ENCODE measurements at places on chromosomes 12 and 14.

GRCh38 chr12:92417373-92417772 is 271.7 kb upstream of the BTG1 start:
- DNase-seq = no peak

GRCh38 chr14:93954900-93955849 is 21.2 kb downstream of the ASB2 start:
- DNase-seq = no peak

DNA sequence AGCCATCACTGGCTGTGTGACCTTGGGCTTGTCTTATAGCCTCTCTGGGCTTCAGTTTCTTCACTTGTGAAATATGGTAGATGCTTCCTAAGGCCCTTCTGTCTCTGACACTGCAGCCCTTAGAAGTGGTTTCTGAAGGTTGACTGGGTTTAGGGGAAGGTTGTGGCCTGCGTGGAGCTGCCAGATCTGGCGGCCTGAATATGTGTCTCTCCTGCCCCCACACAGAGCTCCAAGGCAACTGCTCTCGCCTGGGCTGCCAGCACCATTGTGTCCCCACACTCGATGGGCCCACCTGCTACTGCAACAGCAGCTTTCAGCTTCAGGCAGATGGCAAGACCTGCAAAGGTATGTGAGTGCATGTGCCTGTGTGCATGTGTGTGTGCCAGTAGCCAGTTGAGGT is 4.0 kb downstream of the LRP1-AS start:
- DNase-seq = no peak

DNA sequence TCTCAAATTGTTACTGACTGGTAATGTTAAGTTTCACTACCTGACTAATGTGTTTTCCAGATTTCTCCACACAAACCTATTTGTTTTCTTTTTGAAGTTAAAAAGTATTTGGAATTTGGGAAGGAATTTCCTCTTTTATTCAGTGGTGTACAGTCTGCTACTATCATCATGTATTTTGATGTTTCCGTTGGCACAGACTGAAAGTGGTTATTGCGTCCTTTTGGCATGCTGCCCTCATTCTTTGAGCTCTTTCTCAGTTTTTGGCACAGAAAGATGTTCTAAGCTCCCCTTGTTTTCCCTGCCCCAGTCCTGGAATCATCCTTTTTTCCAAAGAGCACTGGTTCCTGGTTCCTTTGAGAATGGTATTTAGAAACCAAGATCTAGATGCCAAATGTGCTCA is 31.4 kb upstream of the RTRAF start:
- no peak for DNase-seq

DNA sequence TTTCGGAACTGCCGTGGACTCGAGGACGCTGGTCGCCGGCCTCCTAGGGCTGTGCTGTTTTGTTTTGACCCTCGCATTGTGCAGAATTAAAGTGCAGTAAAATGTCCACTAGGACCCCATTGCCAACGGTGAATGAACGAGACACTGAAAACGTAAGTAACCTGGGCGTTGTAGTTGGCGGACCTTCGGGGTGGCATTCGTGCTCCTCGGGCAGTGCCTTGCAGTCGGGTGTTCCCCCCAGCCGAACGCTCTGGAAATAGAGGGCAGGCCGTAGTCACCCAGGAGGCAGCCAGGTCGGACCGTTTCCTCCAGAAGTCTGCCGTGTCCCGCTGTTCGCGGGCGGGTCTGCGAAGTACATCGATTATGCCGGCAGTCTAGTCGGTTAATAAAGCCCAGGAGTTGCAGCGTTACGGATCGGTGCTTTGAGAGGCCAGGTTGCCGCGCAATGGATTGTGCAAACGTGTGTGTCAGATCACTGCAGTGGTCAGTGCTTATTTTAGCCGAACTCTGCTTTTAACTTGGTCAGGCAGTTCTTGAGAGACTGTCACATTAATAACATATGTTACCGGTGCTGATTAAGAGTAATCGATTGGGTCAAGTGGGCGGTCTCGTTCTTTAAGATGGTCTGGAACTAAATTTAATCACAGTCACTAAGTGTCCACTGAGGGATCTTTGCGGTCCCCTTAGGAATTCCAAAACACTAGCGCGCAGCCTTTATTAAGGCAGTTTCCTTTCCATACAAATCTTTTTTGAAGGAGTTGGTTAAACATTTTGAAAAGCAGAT is 906 bp downstream of the MARK3 start:
- DNase-seq = no peak

- no peak for DNase-seq
These were observed 88.4 kb downstream of the C12orf75 start for GRCh38 chr12:105418821-105419291.

DNA sequence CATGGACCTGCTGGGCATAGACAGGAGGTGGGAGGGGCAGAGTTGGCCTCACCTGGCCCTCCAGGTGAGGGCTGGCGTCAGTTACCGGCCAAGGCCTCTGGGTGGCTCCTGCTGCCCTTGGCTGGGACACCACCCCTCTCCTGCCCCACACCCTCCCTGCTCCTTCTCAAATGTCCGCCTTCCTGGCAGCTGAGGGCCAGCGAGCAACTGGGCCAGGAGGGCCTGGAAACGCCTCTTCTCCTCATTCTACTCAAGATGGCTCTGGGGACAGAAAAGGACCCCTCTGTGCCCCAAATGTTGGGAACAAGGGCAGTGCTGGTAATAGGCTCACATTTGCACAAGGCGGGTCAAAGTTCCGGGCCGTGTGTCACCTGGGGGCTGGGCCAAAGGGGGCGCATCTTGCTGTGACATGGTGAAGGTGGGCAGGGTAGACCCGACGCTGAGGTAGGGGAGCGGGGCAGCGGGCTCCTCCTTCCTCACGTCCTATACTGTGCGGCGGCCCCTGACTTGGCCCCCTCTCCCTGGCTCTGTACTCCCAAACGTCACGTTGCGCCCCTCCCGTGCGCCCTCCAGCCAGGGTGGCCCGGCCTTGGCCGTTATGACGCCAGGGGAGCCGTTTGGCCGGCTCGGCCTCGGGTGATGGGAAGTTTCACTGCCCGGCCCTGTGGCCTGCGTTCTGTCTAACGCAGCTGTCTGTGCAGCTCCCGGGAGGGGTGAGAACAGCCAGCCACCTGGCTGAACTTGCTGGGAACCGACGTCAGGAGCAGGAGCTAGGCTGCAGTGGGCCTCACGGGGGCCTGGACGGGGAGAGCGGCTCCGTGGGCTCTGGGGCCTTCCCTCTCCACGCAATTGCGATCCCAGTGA is 18.0 kb upstream of the DLK1 start:
- no peak for DNase-seq

DNA sequence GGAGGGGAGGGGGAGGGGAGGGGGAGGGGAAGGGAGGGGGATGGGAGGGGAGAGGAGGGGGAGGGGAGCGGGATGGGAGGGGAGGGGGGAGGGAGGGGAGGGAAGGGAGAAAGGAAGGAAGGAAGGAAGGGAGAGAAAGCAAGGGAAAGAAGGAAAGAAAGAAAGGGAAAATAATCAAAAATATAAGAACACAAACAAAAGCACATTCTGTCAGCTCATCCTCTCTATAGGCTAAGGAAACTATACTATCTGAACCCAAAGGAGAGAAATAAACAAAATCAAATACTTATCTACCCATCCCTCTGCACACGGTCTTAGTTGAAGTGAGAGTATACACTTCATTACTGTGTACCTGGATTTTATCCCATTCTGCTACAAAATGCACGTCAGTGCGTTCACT is 26.9 kb downstream of the MANSC1 start:
- DNase-seq = no peak

GRCh38 chr14:51079085-51079484 is 15.8 kb downstream of the TRIM9 start:
- DNase-seq = no peak

DNA sequence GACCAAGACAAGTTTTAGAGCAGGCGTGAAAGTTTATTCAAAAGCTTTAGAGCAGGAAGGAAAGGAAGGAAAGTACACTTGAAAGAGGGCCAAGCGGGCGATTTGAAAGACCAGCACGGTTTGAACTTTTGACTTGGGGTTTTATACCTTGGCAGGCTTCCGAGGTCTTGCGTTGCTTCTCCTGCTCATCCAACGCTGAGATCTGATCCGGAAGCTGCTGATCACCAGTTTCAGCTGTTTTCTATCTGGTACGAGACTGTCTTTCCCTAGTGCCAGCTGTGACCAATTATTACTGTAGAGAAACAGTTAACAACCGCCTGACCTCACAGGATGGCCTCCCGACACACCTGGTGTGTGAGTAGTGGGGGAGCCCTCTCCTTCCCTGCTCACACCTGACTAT is 20.6 kb upstream of the SNRPF start:
- DNase-seq = peak; percentile 37

Data from lower leg skin (tissue), 4 donors.